Activated T-helper 1 cell treated with anti-CD3 and anti-CD28 coated beads, Interleukin-2, amount 50 U/mL, for 16 hours (primary cell): ENCODE measurements at places on chromosomes 5 and 9.

DNA sequence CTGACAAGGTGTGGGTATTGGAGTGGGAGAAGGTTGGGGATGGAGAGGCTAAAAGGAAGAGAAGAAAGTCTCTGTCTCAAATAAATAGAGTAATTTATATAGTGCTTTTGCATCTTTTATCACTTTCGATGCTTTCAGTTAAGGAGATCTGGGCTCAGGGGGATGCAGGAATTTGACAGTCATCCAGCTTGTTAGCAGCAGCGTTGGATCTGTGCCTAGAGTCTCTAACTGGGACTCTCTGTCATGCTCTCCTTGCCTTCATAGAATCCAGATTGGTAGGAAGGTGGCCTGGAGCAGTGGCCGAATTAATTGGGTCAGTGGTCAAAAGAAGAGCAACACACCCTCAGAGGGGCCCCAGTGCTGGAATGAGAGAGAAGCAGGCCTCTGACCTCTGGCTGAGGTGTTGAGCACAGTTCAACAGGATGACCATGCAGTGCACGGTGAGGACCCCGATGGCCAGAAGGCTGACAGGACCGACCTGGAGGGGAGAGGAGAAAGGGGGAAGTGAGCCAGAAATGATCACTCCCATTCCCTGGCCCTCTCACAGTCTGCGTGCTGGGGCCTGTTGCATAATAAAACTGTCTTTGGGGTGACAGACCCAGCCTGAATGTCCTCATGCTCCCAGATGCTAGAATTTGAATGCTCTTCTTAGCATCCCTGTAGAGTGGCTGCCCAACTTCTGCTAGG, 7.6 kb downstream of the SLC36A3 start:
- DNase-seq: no peak

- DNase-seq: no peak
Measured at GRCh38 chr9:127185931-127186781, 63.7 kb upstream of the ANGPTL2 start.

- DNase-seq: no peak
Measured at GRCh38 chr5:6719896-6720560, 6.8 kb downstream of the TENT4A start.

- DNase-seq: no peak
Measured at GRCh38 chr5:88826646-88827585, 56.1 kb downstream of the MEF2C start.

- DNase-seq: no peak
Measured at GRCh38 chr9:112872019-112872418, 18.7 kb downstream of the SLC46A2 start.

GRCh38 chr5:157026789-157027424, 32.0 kb downstream of the HAVCR1 start:
- DNase-seq: no peak

DNA sequence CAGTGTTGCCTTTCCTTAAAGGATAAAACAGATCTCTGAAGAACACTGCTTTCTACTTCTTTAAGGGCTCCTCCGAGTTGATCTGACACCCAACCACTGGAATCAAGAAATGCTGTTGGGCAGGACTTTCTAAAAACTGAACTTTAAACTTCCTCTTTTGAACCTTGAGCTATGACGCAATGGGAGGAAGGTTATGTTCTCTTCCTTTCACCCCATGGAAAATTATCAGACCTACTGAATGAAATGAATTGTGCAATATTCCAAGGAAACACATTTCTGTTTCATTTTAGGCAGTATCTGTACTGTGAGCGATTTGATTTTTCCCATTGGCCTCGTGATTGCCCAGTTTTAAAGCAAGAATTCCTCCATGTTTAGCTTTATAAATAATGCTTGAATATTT, 206.0 kb upstream of the PRR16 start:
- DNase-seq: no peak

DNA sequence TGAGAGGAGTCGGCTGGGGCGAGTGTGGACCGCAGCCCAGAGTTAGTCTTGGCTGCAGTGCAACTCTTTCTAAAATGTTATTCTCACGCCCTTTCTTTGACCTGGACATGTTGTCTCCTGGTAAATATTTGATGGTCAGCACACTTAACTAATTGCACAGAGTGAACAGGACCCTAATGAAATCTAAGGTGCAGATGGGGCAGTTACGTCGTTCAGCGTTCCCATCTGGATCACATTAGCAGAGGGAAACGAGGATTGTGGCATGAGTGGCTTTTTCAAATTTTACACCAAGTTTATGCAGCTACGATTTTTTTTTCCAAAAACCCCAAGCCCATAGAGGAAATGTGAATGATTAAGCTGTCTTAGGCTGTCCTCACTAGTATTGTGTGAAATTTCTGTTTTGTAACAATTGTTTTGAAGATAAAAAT, 483 bp downstream of the C9orf85 start:
- DNase-seq: no peak

- no peak for DNase-seq
Measured at GRCh38 chr5:96483878-96484277, 50.8 kb upstream of the PCSK1 start.

GRCh38 chr5:68304421-68305052, 89.0 kb downstream of the PIK3R1 start:
- DNase-seq: no peak

DNA sequence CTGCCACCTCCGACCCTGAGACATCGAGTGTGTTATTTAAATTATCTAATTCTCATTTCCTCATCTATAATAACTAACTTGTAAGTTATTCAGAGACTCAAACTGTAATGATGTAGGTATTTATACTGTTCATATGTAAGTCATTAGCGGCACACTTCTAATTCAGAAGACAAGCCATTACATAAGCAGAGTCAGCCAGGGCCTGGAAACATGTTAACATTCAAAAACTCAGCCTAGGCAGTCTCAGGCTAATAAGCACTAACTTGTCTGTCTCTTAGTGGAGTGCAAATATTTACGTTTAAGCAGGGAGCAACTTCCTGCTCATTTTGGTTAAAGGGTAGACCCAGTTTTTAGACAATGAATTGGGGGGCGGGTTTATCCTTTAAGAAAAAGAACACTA, 598.4 kb downstream of the ACTL7B start:
- DNase-seq: no peak

GRCh38 chr9:36433386-36433785, 33.3 kb upstream of the RNF38 start:
- DNase-seq: no peak

DNA sequence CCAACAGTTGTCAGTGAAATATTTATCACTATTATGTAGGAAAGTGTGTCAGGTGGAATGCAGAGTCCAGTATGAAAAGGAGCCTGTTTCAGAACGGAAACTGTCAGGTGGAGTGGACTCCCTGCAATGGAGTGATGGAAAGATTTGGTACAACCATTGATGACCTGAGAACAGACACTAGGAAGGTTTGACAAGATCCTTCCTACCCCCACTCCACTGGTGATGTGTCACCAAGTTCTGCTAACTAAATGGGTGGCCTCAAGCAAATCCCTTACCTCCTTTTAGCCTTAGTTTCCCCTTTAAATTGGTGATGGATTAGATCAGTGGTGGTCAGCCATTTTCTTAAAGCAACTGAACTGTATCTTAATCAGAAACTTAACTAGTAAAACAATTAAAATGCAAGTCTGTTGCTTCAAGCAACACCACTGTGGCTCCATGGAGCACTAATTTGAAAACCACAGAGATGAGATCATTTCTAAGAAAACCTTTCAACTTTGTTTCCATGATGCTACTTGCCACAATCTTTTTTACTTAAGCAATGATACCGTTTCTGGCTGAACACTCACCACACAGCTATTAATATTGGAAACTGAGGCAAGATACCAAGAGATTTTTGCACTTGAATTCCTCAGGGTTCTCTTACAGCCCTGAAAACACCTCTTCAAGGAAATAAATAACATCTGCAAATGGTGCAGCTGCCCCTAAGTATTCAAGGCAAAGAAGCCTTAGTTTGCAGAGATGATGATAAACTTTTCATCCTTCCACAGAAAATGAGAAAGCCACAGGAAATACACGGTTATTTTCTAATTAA, 140.6 kb downstream of the ERCC6L2 start:
- no peak for DNase-seq

GRCh38 chr9:112377684-112378327, 2.1 kb upstream of the HSDL2 start:
- no peak for DNase-seq

DNA sequence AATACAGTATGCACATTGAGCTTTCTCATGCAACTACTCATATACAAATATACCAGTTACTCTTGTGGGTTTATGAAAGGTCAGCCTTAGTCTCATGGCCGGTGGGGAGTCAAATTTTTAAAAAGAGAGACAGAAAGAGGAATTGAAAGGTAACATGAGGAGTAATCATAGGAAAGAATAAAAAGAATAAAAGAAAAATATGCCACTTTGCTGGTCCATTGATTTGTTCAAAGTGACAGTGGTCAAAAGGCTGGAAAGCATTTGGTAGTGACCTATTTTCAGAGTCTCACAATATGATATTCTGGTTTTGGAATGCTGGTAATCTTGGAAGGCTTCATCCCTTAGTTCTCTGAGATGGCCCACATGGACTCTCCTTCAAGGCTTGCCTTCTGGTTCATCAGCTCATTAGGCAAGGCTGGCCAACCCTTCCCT, 67.0 kb downstream of the ZNF366 start:
- DNase-seq: no peak

DNA sequence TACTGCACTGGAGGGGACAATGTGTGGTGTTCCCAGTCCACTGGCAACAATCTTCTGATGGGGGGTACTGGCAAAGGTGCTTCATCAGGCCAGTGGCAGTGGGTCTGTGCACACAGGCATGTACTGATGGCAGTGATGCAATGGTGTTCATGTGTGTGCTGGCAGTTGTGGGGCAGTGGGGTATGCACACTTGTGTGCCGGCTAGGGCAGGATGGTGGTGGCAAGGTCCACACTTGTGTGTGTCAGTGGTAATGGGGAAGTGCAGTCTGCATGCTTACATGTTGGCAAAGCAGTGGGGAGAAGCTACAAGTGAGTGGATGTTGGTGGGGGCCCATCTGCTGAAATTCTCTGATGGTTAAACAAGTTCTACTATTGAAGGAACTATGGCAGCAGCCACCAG, 504.6 kb upstream of the ZNF462 start:
- DNase-seq: no peak

DNA sequence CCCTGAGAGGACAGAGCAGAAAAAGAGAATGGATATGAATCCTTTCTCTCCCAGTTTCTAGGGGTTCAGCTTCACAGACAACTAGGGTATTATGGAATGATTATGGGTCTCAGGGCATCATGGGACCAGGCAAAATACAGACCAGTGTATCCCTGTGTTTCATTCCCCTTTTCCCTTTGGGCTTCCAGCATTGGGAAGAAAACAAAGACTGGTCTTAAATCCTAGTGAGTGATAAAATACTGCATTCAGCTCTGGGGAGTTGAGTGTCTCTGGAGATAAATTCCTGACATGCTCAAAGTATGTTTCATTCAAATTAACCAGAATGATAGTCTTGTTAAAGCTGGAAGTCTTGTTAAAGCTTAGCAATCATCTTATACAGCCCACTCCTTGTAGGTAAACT, 2.4 kb upstream of the POU4F3 start:
- no peak for DNase-seq

- DNase-seq: no peak
Measured at GRCh38 chr9:122221183-122221811, 7.5 kb downstream of the LHX6 start.

GRCh38 chr9:124769549-124770358, 1.4 kb downstream of the NR6A1 start:
- no peak for DNase-seq

DNA sequence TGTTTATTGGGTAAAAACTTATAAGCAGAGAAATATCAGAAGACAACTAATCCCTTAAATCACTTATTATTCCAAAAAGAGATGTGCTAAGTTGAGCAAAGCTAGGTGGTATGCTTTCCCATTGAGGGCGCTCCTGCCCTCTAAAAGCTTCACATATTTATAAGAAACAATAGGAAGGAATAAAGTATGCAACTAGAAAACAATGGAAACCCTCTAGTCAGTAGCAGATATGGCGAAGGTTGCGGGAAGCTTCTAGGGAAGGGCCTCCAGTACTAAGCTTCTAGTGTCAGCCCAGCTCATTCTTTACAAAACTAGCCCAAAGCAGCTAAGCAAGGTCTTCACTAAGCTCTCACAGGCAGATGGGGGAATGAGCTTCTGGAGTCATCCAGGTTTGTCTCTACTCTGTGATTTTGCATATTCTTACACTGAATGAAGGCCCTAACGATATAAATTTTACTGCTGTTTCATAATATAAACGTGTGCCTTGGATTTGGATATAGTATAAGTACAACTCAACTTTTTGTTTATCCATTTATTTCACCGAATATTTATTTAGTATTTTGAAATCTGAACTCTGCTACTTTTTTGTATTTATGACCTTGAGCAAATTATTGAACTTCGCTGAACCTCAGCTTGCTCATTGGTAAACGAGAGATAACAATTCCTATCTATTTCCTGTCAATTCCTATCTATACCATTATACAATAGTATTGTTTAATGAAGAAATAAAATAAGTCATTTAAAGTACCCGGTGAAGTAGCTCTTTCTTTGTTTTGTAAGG, 571.4 kb downstream of the ELAVL2 start:
- no peak for DNase-seq

DNA sequence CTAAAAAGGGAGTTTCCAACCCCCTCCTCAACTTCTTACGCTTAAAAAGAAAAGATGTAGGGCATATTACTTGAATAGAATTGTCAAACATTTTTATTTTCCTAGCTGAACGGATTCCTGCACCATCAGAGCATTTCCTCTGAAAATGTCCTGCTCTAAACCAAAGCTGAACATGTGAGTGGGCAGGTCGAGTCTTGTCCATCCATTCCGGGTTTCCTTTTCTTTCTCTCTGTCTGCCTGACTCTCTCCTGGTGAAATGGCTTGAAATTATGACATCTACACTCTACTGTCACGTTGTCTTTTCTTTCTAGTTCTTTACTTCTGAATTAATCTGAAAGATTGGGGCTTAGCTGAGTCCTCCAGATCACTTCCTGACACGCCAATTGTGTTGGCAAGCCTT, 39.2 kb upstream of the PTPN3 start:
- no peak for DNase-seq

DNA sequence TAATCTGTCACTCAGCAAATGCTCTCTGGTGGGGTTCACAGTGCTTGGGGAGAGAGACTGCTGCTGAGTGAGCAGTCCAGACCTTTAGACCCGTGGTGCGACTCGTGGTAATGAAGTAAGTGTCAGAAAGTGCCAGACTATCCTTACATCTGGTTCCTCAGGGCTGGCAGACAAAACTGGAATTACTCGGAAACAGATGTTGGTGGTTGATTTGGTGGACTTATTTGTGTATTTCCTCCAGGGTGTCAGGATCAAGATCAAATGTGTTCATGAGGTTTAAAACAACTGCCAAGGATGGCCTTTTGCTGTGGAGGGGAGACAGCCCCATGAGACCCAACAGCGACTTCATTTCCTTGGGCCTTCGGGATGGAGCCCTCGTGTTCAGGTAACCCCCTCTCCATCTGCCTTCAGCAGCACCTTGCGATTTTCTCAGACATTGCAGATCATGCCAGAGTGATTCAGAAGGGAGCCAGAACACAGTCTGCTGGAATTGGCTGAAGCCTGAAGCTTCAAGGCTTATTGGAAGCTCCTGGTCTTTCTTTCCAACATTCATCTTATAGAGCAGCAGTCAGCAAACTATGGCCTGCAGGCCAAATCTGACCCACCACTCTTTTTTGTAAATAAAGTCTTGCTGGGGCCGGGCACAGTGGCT, 105.2 kb downstream of the LIFR start:
- DNase-seq: no peak

GRCh38 chr5:90368454-90369246, 40.9 kb downstream of the CETN3 start:
- DNase-seq: no peak
